Smooth muscle cell of the pulmonary artery (primary cell): ENCODE measurements at places on chromosomes 16 and 17. TPM values are rescaled to one million over a fixed set of nuclear protein-coding genes. Genes with fewer than 3 reads are reported as not detected.

The PYDC1 gene
- not detected in 2 replicates for total RNA-seq

The PRSS53 gene
- 4.8 and 6.0 TPM in 2 replicates for total RNA-seq

The OR4D1 gene
- total RNA-seq, result not detected in 2 replicates

The DOC2A gene
- total RNA-seq, result 0.20 and 0.33 TPM in 2 replicates

The NKD1 gene
- 0.17 and 0.65 TPM in 2 replicates for total RNA-seq

The TMED6 gene
- total RNA-seq, result 0.20 and 0.23 TPM in 2 replicates

The PALB2 gene
- total RNA-seq, result 6.3 and 8.3 TPM in 2 replicates

The CD300E gene
- not detected in 2 replicates for total RNA-seq

The CRHR1 gene
- total RNA-seq, result not detected in 2 replicates

The DHRS7C gene
- total RNA-seq, result not detected in 2 replicates

The CDH13 gene
- total RNA-seq, result 175 and 425 TPM in 2 replicates

The SEPTIN12 gene
- not detected in 2 replicates for total RNA-seq

The CCDC47 gene
- 89.7 and 94.5 TPM in 2 replicates for total RNA-seq

The CFAP97D1 gene
- total RNA-seq, result under 0.01 TPM in 1 of 2 replicates, not detected in the other

The SYT17 gene
- 0.46 and 0.63 TPM in 2 replicates for total RNA-seq

The NPIPB13 gene
- 0.59 and 0.73 TPM in 2 replicates for total RNA-seq

The CYB5B gene
- 68.7 and 88.8 TPM in 2 replicates for total RNA-seq

The KRT25 gene
- not detected in 2 replicates for total RNA-seq

The ZFHX3 gene
- 15.2 and 19.0 TPM in 2 replicates for total RNA-seq

The TERB1 gene
- 0.07 TPM in 1 of 2 replicates, not detected in the other for total RNA-seq

The CCL16 gene
- total RNA-seq, result not detected in 2 replicates
